ENCODE measurements at places on chromosomes 5 and 9.

- DNase-seq = no peak
Observed at GRCh38 chr9:101128623-101129022, 100.1 kb downstream of the PLPPR1 start.

DNA sequence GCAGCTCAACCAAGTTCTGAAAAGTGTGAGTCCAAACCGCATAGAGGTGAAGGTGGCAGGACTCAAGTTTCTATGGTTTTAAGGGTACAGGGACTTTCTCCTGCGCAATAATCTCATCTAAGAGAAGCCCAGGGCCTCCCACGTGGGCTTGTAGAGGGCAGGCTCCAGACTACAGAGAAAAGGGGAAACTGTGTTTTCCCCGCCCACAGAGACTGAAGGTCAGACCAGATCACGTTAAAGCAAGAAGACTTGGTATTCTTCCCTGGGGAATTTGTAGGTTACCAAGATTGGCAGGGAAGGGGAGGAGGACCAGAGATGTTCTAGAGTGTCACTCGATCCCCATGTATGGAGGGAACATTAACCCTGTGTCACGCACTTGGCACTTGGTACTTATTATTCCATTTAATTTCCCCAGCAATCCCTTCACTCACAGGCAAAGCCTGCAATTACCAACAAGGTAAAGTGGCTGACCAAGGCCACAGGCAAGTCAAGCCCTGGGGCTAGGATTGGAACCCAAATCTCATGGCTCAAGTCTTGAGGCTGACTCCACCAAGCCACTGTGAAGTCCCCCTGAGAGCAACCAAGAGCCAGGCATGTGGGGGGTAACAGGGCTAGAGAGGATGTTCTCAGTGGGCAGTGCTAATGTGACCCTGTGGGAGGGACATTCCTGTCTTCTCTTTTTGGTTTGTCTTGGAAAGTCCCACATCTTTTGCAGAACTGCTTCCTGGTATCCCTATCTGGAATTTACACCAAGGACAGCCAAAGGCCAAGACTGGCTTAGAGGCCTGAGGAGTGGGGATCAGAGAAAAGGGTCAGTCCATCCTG is 18.3 kb upstream of the NEK6 start:
- DNase-seq = peak; percentile 57

- no peak for DNase-seq
Observed at GRCh38 chr9:121648799-121649198, 2.6 kb upstream of the DAB2IP start.

GRCh38 chr5:53302529-53302928 is 177.9 kb upstream of the FST start:
- no peak for DNase-seq

GRCh38 chr9:127493592-127494303 is 42.4 kb downstream of the LRSAM1 start:
- no peak for DNase-seq

GRCh38 chr9:130642926-130643325 is 21.5 kb upstream of the PRDM12 start:
- DNase-seq = no peak

- DNase-seq = no peak
Observed at GRCh38 chr5:143398451-143399237, 4.8 kb downstream of the NR3C1 start.

DNA sequence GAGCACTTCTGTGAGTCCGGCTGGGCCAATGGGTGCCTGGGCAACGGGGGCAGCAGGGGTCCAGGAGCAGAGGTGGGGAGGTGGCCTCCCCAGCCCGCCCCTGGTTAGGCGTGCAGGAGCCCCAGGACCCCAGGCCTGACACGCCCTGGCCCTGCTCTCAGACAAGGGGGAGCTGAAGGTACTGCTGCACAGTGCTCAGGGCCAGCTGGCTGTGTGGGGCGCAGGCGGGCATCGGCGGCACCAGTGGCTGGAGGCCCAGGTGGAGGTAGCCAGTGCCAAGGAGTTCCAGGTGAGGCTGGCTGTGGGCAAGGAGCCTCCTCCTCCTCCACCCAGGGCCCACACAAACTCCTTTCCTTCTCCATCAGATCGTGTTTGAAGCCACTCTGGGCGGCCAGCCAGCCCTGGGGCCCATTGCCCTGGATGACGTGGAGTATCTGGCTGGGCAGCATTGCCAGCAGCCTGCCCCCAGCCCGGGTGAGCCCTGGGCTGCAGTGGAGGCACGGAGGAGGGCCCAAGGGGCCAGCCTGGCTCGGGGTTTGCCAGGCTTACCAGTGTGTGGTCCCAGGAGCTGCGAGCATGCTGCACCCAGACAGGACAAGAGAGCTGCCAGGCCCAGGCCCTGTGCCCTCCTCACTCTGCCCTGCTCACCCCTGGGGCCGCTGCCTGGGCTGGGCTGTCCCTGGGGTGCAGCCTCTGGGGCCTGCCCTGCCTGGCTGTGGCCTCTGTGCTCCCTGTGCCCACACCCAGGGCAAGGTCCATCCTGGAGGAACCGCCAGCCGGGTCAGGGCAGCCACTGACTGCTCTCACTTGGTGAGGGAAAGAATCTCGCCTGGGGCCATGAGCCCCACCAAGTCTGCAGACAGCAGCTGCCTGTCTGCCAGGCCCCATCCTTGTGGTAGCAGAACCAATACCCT is 7.0 kb downstream of the MAMDC4 start:
- DNase-seq = peak; percentile 62

DNA sequence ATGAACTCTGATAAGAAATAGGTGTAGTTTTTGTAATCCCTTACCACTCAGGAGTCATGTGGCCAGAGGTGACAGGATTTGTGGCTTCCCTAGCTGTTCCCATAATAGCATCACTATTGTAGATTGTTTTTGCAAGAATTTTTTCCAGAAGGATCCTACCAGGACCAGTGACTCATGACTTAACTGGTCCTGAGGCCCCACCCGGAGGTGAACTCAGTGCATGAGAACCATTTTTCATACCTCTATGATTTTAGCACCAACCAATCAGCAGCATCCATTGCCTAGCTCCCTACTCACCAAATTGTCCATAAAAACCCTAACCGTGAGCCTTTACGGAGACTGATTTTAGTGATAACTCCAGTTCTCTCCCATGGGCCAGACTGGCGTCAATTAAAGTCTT is 484.8 kb downstream of the PSAT1 start:
- DNase-seq = no peak

GRCh38 chr5:1141834-1142233 is 30.0 kb upstream of the SLC12A7 start:
- DNase-seq = no peak

- no peak for DNase-seq
Observed at GRCh38 chr9:137694962-137695875, 76.4 kb downstream of the EHMT1 start.

GRCh38 chr5:389197-389821 is 53.7 kb upstream of the EXOC3 start:
- no peak for DNase-seq

DNA sequence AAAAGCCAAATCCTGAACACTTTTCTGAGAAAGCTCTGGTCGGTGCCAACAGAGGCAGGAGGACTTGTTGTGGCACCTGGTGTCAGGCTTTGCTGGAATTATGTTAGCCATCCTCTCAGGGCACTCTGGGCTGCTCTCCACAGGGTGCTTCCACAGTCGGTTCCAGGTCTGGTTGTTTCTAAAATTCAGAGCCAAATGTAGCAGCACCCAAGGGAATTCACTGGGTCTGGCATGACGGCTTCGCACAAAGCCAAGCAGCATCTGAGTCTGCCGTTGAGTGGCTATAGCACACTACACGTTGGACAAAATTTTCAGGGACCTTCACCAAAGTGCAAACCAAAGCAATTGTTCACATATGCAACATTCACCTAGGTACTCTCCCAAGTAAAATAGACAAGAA is 110.2 kb downstream of the PJA2 start:
- no peak for DNase-seq

- no peak for DNase-seq
Observed at GRCh38 chr5:177482359-177482795, 8.9 kb upstream of the DBN1 start.

DNA sequence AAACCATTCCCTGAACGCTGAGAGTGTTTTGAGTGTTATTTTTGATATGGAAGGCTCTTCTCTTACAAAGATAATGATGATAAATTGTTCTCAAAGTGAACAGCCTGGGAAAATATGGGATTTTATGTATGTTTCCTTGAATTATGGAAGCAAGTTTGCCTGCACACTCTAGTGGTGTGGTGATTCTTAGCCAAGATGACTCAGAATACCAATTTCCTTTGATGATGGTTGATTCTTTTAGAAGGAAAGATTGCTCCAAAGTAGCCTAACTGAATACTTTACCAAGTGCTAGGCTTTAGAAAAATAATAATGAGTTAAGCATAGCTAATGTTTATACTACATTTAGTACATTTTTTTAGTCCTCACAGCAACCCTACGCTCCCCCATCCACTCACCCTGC is 243.4 kb downstream of the EBF1 start:
- no peak for DNase-seq

DNA sequence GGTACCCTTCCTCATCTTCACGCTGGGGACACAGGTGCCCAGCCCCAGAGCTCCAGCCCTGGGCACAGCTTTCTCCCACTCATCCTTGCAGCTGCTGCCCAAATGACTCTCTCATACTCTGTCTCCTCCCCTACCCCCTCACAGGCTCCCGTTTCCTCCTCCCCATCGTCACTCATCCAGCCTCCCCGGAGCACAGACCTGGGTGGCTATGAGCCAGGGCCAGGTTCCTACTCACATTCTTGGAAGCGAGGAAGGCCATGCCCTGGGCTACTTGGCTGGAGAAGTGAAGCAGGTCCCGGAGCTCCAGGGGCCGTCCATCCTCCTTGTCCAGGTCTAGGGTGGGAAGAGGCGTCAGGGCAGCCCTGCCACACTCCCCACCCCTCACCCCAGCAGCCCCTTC is 29.3 kb downstream of the CSF1R start:
- no peak for DNase-seq

DNA sequence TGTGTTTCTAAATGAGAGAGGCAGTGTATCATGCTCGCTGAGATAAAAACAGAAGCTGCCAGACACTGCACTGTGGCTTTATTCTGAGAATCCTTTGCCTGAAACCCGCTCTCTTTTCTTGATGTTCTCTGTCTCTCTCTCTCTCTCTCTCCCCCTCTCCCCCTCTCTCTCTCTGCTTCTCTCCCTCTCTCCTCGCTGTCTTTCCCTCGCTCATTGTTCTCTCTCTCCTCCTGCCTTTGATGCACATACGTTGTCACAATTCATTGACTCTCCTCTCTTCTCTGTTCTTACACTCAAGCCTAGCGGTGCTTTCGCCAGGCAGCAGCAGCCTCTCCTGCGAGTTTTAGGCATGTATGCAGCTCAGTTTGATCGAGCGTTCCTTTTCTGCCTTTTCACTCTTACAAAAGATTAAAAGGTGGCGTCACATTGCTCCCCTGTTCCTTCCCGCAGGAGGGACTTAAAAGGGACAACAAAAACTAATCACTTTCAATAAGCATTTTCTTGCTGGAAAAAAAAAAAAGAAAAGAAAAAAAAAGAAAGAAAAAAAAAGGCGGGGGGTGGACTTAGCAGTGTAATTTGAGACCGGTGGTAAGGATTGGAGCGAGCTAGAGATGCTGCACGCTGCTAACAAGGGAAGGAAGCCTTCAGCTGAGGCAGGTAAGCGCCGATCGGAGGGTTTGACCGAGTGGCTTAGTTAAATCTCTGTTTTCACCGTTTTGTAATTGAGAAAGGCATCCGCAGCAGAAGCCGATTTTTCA is 717.9 kb upstream of the WWC1 start:
- no peak for DNase-seq

GRCh38 chr9:38620483-38621433 is at the start of gene ANKRD18A:
Gene ANKRD18A, minus strand, starts transcription at chr9:38620596. Its CDS starts 311 bp downstream, at chr9:38620285.
- DNase-seq = peak; percentile 72

DNA sequence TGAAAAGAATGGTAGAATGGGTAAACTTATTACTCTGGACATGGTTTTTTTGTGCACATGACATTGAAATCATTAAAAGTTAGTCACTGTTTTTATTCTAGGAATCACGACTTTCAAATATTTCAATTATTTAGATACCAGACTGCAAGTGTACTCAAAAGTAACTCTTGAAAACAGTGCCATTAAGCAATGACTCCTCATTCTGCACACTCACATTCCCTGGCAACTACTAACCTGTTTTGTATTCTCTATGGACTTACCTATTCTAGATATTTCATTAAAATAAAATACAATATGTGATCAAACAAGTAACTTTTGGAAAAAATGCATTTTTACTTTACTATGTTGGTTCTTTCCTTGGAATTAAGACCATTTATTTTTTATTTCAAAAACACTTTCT is 607.0 kb downstream of the PDE4D start:
- DNase-seq = no peak

DNA sequence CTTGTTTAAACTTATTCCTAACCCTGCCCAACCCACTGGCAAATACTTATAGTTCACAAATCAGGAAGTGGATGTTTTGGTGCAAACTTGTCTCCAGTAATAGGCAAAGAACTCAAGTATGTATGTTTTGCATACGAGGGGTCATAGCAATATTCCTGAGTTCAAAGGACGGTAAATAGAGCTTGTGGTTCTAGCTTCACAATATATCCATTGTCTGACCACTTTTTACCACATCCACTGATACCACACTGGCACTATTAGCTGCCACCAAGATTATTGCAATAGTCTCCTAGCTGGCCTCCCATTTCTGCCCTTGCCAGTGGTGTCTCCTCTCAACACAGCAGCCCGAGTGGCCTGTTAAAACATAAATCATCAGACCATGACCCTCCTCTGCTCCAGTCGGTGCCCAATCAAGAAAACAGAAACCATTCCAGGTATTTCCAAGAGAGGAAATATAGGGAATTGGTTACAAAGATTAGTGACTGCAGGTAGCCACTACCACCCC is 17.0 kb downstream of the GRXCR2 start:
- DNase-seq = no peak
